D341Med (cell line): ENCODE measurements at places on chromosomes 1 and 21.

DNA sequence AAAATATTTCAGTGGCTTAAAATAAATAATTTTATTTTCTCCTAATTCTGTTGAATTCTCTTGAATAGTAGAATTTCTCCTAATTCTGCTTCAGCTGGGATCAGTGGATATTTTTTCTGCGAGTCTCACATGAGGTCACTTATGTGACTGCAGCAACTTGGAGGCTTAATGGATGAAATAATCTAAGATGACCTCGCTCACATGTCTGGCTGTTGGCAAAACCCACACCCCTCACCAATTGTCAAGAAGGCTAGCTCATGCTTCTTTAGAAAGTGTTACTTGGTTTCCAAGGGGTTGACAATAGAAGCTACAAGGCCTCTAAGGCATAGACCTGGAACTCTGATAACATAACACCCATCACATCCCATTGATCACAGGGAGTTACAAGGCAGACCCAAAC lies 156.9 kb upstream of the DPYD start:
- DNase-seq: no peak

DNA sequence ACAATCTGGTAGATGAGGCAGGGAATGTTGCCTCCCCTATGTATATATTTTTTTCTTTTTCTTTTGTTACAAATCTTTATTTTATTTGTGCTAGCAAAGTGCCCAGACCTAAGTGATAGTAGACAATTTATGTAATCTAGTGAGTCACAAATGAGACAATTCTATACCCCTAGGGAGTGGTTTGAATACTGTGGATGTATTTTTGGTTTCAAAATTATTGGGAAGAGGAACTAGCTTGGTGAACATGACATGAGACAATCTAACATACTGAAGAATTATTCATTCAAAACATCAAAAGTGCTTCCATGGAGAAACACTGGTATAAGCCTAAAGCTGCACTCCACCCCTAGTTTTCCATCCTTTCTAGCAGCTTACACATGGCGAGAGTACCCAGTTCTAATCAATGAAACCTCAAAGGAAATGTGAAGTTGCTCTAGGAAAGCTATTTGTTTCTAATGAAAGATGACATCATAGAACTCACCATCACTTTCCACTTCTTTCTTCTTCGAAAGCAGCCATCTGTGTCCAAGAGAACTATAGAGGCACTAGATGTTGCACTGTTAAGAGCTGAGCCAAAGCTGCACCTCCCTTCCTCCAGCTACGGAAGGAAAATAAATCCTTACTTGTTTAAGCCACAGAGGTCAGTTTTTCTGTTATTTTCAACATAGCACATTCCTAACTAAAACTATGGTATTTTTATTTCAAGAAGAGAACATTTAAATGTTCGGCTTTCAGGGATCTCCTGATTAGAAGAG lies 764.6 kb downstream of the LTN1 start:
- no peak for DNase-seq

DNA sequence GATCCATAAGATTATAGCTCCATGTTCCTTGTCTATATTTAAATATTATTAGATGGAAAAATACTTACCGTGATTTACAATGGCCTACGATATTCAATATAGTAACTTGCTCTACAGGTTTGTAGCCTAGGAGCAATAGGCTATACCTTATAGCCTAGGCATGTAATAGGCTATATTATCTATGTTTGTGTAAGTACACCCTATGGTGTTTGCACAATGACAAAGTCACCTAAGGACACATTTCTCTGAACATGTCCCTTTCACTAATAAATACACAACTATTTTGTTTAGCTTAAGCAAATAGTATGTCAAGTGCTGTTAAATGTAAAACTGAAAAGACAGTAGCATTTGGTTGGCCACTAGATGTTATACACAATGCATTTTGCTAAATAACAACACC lies 248.9 kb upstream of the ADGRL4 start:
- DNase-seq: no peak

DNA sequence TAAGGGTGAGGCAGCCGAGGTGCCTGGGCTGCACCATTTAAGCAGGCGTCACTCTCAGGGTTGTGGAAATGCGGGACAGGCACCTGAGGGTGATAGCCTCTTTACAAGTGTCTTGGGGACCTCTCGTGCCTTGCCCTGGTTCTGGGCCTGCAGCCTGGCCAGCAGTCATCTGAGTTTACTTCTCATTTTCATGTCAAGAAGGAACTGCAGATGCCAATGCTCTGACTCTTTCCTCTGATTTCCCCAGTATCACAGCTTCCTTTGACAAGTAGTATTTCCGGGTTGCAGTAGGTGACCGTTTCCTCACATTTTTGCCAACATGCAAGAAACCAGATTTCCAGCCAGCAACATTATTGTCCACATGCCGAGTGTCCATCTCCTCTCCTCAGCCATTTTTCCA lies 286.9 kb downstream of the DISC1 start:
- DNase-seq: no peak

- DNase-seq: no peak
These were observed 43.5 kb downstream of the PAFAH2 start for GRCh38 chr1:25954282-25954938.

DNA sequence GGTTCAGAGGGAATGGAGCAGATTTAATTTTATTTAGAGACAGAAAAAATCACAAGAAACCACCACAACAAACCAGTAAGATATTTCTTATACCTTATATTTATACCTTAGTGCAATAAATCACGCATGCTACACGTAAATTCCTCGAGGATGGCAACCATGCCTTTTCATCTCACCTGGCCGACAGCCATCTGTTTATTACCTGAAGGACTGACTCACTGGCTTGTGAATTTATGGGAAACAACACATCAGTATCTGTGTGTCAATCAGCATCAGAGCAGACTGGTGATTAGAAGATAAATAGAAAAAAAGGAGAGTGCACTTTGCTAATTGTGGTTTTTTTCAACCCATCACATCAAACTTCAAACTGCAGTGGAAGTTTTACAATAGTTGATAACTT lies 58.4 kb downstream of the S1PR1 start:
- no peak for DNase-seq

DNA sequence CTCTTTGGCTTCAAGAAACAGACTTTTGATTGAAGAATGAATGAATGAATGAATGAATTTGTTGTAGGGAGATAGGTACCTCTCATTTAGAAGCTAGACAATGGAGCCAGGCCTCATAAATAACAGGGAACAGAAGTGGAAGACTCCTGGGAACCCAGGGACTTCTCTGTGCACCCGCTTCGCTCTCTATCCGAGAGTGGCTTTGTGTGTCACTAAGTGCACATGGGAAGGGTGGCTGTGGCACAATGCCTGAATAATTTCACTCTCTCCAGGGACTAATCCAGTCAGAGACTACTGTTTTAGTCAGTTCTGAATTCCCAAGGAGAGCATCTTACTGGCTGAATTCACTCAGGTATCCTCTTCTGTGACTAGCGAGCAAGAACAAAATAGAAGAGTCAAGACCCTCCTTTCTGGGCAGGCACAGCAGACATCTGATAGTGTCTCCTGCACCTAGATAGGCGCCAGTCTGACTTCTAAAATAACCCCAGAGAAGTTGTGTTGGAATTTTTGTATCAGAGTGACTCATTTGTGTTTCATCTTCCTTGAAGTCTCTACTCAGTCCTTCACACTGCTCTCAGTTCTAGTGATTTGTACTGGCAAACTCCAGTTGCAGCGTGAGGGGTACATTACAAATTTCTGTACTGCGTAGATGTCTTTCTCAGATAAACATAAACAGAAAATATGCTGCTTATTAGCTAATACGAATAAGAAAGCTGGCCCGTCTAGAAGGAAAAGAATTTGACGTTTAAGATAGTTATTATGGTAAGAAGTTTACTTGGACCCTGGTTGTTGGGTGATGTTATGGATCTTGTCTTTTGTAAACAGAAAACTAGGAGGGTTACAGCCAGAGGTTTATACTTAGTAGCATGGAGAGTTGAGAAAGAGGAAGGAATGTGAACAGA lies 34.0 kb downstream of the BACH1 start:
- no peak for DNase-seq

DNA sequence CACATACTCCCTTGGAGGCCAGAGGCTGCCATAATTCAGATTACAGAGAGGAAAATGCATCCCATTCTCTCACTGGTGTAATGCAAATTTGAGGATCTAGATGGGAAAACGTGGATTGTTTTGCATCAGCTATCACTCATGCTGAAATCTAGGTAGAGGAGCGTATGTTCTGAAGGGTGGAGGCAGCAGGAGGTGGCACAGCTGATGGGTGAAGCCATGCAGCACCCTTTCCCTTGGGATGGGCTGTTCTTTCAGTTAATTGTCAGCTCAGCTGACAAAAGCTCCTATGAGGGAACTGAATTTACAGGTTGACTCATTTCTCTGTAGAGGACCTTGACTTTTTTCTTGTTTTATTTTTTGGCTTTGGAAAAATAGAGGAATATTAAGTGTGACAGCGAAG lies 41.8 kb downstream of the CAMTA1 start:
- peak; percentile 51 for DNase-seq

DNA sequence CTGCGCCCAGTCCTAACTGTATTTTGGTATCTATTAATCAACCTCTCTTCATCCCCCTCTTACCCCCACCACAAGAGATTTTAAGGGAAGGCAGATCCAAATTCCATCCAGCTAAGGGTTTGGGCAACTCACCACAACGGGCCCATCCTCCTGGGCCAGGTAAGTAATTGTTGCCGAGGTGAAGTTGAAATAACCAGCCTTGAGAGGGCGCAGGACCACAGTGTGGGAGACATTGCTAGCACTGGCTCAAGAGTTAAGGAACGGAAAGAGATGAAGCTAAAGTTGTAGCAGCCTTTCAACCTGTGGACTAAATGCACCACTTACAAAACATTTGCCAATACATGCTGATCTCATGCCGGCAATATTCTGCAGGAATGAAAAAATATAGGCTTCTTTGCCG lies 5.9 kb downstream of the SSR2 start:
- peak; percentile 33 for DNase-seq

DNA sequence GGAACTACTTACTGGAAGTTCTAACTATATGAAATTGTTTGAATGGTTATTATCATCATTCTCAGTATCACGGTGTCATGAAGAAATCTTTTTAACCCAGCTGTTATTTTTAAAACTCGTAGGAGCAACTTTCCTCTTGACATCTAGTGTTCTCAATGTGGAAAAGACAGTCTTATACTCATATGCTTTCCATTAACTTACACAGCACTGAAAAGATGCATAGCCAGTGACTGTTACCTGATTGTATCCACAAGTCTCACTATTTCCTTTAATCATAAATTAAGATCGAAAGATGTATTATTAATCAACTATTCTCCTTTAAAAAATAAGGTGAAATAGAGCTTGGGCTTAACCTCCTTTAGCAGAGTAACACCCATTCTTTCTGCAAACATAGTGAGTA lies 59.7 kb upstream of the TNFSF4 start:
- DNase-seq: no peak

DNA sequence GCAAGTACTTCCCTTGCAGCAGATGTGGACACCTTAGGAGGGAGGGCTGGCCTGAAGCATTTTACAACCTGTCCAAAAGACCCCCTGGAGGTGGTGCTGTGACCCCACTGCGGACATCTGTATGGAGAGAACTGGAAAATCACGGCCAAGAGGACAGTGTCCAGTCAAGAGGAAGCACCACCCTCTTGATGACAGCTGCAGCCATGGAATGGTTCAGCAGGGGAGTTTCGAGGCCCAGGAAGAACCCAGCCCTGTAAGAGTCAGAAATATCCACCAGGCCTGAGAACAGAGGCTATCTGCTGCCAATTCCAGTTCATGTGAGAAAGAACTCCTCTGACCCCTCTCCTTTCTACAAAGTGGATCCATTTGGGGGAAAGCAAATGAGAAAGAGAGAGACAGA lies 126.8 kb downstream of the PLXNA2 start:
- DNase-seq: no peak

- no peak for DNase-seq
These were observed 20.1 kb upstream of the DISP3 start for GRCh38 chr1:11458811-11459275.

DNA sequence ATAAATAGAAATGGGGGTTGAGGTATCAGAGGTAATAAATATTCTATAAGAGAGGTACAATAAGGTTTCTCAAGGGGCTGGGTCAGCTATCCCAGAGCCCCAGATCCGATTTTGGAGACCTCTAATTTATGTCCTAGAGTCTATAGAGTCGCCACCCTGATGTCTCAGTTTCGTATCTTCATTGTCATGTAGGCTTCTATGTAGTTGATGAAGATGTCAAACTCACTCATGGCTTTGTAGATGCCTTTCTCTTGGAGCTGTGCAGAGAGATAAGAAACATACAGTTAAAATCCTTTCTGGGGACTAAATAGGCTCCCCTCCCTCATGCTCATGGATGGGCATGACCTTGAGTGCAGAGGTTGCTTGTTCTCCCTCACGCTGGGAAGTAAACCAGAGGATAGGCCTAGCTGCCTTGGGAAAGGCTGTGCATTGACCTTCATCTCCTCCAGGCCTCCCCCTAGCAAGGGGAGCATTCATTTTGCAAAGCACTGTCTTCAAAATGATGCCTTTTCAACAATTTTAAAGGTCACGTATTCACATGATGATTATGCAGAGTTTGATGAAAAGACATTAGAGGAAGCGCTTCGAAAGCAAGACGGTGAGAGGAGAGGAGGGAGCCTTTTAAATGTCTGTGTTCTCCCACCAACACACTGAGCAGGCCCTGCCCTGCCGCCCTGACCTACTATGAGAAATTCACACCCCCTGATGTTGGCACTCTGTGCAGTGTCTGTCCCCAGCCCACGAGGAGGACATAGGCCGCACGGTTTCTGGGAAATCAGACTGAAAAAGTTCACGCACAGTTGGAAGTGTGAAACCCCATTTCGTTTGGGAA lies 1.9 kb upstream of the IL19 start:
- DNase-seq: no peak

DNA sequence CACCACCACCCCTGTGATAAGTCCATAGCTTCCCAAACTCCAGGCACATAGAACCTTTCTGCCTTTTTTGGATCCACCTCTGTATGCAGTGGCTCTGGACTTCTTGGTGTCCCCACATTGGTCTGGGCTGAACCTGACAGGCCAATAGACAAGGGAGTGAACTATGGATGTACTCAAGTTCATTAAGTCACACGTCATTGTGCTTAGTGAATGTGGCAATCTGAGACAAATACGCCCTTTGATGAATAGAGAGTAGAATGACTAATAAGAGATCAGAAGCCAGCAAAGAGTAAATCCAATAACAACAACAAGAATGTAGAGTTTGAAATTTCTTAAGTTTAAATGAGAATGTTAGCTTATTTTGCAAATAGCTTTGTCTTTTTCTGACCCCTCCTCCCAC lies 114.8 kb downstream of the ST6GALNAC3 start:
- no peak for DNase-seq

DNA sequence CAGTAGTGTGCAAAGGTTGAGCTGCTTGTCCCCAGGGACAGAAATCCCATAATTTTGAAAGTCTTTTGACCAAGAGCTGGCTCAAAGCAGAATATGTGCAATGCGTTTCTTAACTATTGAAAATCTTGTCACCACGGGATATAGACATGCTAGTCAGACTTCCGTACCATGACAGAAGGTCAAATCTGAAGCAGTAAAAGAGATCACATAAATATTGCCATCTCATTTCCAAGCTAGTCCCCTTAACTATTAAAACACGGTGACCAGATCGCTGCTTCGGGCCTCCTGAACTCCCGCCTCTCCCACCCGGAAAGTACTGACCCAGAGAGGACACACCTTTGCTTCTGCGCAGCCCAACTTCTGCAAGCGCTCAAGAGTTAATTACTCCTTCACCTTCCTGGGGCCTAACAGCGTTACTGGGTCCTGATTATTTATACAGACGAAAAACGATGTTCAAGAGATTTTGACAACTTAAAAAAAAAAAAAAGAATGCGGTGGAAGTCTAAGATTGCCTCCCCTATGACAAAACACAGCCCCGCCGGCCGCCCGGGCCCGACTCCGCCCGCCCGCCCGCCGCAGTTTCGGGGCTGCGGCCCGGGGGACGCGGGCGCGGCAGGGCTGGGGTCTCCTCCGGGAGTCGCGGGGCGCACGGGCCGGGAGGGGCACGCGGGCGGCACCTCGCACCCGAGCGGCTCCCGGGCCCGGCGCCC lies 692 bp downstream of the SORT1 start:
- no peak for DNase-seq
